SK-N-DZ (cell line): ENCODE measurements at places on chromosomes 4 and X.

DNA sequence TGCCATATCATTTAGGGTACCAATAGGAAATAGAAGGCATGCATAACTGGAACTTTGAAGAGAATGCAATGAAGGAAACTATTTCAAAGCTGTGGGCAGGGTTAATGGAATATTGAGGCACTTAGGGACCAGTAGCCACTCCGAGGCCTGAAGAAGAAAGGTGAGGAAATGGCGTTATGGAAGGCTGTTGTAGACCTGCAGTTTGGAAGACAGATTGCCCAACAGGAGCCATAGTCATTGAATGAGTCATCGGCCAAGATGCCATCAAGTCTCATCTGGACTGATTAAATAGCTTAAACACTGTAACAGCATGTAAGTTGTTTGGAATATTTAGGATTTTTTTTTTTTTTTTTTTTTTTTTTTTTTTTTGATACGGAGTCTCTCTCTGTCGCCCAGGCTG lies 11.6 kb downstream of the CXCL13 start:
- DNase-seq = no peak

GRCh38 chrX:34437586-34437985 lies 219.5 kb downstream of the TMEM47 start:
- no peak for DNase-seq

DNA sequence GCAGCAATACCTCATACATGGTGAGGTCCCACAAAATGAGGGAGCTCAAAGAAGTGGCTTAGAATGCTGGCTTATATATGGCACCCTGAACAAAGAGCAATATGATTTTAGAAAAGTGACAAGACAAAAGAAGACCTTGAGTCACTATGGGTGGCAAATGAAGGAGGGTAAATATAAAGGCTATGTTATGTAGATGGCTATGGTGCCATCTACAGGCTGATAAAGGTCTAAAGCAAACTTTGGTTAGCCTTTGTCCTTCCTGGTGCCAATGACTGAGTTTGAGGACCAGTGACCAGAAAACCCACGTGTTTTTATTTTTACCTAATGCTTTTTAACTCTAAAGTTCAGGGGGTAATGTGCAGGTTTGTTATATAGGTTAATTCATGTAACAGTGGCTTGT lies 151.8 kb downstream of the CCNG2 start:
- DNase-seq = peak; percentile 6

DNA sequence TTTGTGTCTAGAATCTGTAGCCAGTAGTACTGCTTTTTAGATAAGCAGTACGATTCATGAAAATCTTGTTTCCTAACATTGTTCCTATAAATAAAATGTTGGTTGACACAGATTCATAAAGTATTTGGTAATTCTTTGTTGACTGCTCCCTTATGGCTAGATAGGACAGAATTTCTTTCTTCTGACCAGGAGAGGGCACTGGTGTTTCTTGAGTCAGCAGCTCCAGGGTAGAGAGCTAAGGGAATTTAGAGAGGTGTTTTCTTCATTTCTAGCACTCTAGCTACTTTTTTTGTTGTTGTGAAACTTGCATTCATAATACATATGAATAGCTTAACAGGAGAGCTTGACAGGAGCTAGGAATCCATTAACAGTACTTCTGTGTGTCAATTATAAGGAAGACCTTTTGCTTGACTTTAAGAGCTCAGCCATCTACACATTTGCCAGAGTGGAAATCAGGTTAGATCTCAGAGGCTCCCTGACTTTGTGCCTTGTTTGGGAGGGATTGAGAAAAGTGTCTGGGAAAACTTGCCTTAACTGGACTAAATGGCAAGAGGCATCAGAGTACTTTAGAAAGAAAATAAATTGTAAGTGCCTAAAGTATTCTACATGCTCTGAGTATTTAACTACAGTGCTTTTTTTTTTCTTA lies 756.1 kb downstream of the SH3BGRL start:
- peak; percentile 10 for DNase-seq

GRCh38 chr4:174521800-174522182 lies 497 bp downstream of the HPGD start:
- no peak for DNase-seq

- DNase-seq = no peak
These were observed 180.7 kb upstream of the GK2 start for GRCh38 chr4:79588679-79589078.

GRCh38 chr4:123301923-123302322 lies 94.7 kb upstream of the SPRY1 start:
- no peak for DNase-seq

DNA sequence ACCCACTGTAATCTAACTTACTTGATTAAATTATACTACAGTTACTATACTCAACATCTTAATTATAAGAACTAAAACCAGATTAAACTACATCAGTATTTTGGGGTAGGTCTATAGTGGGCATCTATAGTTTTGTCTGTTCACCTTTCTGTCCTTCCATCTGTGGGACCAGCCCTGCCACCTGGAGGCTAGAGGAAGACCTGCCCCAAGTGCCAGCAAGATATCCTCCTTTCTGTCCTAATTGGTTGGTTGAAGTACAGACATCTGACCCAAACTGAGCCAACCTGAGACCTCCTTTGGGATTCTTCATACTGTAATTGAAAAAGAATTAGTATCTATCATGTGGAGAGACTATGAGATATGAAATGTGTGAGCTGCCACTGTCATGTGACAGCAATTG lies 172.2 kb upstream of the TLL1 start:
- no peak for DNase-seq

- no peak for DNase-seq
These were observed 91.5 kb downstream of the HPRT1 start for GRCh38 chrX:134551376-134552048.
